ENCODE measurements at places on chromosomes 1 and 21.

GRCh38 chr1:172566196-172566997 lies 33.4 kb downstream of the SUCO start:
- DNase-seq = no peak

DNA sequence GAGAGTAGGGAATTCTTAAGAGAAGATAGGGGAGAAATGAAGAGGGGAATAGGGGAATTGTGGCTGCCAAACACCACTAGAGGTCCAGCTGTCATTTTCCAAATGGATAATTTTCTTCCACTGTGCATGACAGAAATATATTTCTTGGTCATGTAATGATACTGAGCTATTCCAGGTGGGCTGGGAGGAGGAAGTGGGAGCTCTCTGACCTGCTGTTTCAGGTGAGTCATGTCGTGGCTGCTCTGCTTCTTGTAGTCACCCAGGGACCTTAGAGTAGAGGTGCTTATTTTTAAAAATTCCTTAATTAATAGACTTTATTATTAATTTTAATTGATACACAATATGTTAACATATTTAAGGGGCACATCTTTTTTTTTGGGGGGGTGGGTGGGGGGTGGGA lies 11.9 kb downstream of the PDE4B start:
- DNase-seq = no peak

DNA sequence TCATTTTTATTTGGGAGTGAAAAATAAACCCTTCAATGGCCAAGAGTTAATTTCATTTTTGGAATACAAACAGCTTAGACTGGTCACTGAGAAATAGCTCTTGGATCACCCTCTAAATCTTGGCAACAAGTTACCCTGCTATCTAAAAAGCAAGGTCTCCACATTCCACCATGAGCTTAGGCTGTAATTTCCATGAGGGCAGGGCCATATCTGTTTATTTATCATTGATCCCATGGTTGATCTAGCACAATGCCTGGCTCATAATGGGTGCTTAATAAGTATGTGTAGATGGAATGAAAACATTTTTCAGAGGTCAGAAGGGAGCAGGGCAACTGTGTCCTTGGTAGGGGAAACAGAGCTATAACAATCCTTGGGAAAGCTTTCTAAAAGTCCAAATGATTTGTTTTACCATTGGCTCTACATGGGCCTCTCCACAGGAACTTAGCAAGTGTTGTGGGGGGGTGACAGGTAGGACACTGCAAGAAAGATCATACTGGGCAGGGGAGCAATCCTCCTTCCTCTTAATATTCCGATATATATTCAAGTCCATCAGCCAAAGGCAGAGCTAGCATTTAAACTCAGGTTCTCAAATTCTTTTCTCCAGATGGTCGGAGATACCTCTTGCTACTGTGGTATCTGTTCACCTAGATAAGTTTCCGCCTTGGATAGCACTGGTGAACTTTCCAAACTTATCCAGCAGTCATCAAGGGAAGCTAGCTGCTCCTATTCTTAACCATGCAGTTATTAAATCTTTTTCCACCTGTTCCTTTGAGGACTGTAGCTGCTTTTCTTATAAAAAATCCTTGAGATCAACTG lies 53.1 kb upstream of the PTCH2 start:
- DNase-seq = no peak

DNA sequence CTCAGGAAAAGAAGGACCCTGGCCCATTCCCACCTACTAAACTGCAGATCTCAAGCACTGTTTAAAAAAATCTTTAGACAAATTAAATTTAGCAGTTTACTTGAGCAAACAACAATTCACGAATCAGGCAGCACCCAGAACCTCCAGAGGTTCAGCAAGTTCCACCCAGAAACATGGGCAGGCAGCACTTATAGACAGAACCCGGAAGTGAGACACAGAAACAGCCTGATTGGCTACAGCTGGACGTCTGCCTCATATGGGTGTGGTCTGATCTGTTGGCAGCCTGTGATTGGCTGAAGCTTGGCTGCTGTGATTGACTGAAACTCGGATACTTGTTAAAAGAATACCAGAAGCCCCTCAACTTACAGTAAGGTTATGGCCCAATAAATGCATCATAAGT lies 34.7 kb upstream of the COL6A2 start:
- no peak for DNase-seq

GRCh38 chr1:200038981-200039848 lies 11.7 kb downstream of the NR5A2 start:
- no peak for DNase-seq

- no peak for DNase-seq
These were observed 22.4 kb downstream of the TRPM2 start for GRCh38 chr21:44375761-44376241.

GRCh38 chr1:918843-919242 lies 4.9 kb upstream of the SAMD11 start:
- no peak for DNase-seq

GRCh38 chr21:23698619-23699018 lies 1908.7 kb downstream of the MRPL39 start:
- no peak for DNase-seq

DNA sequence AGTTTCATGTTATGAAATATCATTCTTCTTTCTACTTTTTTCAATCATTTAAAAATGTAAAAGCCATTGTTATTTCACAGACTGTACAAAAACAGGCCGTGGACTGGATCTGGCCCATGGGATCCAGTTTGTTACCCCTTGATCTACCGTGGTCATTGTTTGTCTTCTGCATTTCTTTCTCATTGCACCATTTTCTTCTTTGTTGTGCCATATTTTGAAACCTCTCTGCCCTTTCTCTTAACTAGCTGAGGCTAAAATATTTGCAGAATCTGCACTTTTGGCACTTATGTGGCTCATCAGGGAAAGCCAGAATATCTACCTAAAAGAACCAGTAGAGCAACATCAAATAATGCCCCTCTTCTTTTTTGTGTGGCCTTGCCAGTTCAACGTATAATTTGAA lies 50.5 kb downstream of the DNAJC6 start:
- DNase-seq = no peak

- DNase-seq = no peak
These were observed 829 bp downstream of the SPEN start for GRCh38 chr1:15848143-15848928.

DNA sequence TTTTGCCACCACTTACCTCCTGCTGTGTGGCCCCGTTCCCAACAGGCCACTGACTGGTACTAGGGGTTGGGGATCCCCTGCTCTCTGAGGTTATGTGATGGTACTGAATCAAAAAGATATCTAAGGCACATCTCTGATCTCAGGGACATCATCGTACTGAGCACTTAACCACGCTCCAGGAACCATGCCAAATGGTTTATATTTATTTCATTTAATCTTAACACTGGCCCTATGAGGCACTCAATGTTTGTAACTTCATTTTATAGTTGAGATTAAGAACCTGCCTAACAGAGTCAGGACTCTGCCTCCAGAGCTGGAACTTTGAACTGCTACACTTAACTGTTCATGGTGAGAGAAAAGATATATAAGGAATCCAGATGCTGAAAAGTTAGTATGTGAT lies 98.0 kb upstream of the HP1BP3 start:
- no peak for DNase-seq

DNA sequence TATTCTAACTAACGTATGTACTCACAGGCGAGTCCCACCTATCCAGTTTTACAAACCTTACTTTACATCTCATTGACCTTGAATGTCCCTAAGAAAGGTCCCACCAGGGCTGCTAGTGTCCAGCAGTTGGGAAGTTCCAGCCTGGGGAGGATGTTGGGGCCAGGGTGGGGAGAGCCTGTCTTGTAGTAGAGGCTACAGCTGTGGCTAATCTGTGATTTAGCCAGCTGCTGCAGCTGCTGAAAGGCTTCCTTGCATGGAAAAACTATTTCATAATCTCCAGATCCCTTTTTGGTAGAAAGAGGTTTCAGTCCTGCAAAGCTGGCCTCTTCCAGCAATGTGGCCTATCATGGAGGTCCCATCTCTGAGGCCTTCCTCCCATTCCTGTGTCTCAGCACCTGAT lies 23.1 kb downstream of the TNN start:
- DNase-seq = no peak

- peak; percentile 55 for DNase-seq
These were observed 187.2 kb upstream of the PTGFR start for GRCh38 chr1:78303620-78304019.

DNA sequence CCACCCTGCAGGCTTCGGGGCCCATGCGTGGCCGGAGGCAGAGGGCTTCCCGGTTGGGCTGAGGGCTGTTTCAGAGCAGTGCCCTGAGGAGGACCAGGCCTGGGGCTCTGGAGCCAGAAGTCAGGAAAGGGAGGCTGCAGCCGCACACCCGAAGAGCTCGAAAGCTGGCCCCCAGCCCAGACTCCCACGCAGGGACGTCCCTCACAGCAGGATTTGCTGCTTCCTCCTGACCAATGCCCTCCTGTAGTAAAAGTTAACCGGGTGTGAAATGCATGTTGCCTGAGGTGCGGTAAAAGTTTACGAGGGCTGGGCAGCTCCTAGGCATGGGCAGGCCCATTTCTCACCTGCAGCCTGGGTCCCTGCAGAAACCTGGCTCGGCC lies 101.5 kb upstream of the ARHGEF16 start:
- DNase-seq = no peak

GRCh38 chr1:67952071-67952470 lies 98.4 kb downstream of the DIRAS3 start:
- DNase-seq = no peak

GRCh38 chr1:230713915-230714764 lies at the start of gene AGT:
Gene AGT, minus strand, starts transcription at chr1:230714122. Its CDS starts 3,299 bp downstream, at chr1:230710823.
- peak; percentile 18 for DNase-seq

DNA sequence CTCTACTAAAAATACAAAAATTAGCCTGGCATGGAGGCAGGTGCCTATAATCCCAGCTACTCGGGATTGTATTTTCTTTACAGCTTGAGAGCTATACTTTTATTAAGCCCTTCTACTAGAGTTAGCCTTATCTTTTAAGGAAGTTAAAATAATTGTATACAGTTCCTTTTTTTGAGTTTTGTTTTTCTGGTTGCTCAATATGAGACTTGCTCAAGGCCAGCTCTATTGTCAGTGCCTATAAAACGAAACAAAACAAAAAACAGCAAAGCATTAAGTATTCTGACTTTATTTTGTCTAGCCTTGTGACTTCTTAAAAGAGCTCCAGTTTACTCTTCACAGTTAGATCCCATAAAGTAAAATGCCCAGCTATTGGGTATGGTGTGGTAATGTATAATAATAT lies 17.2 kb downstream of the PKN2 start:
- DNase-seq = no peak

DNA sequence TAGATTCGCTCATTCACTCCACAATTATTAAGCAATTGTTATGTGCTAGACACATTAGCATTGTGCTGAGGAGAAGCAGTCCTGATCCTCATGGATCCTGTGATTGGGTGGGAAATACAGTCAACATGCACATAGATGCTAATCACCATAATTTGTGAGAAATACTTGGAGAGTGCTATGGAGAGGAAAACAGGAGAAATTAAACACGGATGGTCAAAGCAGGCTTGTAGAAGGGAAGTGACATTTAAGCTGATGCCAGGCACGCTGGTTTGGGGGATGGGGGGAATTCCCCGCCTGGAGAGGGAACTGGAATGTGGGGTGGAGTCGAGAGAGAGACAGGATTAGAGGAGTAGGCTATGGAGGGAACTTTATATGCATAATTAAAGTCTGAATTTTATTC lies 52.2 kb upstream of the L1TD1 start:
- DNase-seq = no peak

GRCh38 chr1:182713492-182713891 lies 29.1 kb upstream of the RGS8 start:
- DNase-seq = no peak

DNA sequence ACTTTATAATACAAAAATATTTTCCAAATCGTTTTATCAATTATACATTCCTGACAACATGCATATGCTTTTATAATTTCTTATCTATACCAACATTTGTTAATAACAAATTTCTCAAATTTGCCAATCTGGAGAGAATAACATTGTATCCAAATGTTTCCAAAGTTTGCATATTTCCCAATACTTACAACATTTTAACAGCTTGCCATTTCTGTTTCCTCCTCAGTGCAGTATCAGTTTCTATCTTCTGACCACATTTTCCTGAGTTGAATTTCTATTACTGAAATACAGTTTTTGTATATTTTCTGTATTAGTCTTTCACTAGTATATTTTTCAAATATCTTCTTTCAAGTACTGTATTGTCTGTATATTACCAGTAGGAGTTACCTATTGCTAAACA lies 1594.3 kb downstream of the PLA2G4A start:
- no peak for DNase-seq

DNA sequence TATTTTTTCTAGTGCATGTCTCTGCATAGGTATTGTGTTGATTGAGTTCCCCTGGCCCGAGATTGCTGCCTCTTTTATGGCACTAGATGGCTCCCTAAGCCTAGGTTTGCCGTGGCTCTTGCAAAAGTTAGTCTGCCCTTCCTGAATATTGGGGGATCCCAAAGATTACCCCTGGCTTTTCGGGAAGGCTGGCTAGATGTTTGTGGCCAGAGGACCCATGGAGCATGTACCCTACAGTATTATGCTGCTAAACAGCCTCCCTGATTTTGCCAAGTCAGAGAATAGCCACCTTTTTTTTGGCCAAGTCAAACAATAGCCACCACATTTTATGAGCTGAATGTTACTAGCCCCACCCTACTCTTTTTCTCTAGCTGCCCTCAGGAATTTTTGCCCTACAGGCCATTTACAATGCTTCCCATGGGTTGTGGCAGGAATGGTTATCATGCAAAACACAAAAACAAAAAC lies 343.2 kb downstream of the OLFM3 start:
- DNase-seq = peak; percentile 3

- DNase-seq = no peak
These were observed at the start of gene HEYL for GRCh38 chr1:39639305-39640130. Gene HEYL, minus strand, starts transcription at chr1:39639643. Its CDS starts 18 bp downstream, at chr1:39639625.

DNA sequence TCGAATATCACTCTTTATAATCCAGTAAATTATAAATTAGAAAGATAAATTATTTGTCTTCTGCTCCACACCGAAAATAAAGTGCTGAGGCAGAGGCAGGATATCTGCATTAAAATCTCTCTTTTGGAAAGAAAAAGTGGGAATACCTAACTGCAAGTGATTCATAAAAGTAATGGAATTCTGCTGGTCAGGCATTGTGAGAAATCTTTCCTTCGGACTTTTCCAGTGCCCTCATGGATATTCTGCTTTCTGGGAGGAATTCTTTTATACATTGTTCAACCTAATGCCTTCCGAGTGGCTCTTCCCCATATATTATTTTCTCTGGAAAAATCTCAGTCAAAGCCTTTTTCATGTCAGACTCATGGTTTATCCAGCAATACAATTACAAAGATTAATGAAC lies 158.3 kb upstream of the RNPC3 start:
- no peak for DNase-seq

DNA sequence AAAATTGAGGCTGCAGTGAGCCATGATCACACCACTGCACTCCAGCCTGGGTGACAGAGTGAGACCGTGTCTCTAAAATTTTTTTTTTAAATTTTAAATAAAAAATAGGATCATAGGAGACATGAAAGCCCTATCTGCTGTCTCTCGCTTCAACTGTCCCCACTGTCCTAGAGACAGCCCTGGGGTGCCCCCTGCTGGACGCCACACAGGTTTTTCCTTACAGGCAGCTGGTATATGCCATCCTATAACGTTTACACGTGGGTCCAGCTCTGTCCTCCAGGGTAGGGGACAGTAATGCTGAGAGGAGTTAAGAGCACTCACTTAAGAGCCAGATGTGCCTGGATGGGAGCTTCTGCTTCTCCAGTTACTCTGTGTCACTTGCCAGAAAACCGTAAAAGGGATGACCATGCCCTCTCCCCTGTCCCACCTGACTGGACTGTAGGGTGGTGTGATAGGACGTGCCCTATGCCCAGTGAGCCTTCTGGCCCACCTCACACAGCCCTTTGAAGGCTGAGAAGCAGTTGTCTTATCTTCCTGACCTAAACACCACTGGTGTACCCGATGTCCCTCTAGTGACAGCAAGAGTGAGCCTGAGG lies 8.5 kb downstream of the FBXO2 start:
- peak; percentile 24 for DNase-seq

Measured in amniotic stem cell (primary cell).